ENCODE measurements at places on chromosomes 7 and 10.

DNA sequence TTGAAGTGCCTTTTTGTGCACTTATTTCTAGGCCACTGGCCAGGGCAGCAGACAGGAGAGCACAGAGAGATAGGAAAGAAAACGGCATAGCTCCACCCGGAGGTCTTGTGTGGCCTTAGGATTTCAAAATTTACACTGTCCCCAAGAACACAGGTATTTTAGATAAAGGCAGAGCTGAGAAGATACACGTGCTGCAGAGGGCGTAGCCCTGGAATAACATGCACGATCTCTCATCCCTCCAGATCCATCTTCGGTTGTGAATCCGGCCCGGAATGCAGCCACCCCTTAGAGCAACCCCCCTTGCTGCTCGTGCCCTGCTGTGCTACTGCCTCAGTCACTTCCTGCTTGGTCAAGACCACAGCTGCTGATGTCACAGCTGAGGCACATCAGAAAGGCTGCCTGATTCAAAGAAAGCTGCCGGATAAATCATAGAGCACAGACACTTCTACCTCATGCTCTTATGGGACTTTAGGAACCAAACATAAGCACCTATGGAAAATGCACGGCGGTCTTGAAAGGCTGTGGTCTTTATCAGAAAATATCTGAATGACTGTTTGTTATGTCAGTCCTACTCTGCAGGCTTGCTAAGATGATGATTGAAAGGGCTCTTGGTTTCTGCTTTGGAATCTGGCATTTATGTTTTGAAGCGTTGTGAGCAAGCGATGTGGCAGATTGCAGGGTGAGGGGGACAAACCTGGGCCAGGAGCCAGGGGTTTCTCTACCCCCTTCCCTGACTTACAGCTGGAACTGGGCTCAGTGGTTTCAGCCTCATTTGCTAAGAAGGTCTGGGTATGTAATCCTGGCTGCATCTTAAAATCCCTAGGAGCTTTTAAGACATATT lies 152.0 kb downstream of the SVIL start:
- DNase-seq: no peak

DNA sequence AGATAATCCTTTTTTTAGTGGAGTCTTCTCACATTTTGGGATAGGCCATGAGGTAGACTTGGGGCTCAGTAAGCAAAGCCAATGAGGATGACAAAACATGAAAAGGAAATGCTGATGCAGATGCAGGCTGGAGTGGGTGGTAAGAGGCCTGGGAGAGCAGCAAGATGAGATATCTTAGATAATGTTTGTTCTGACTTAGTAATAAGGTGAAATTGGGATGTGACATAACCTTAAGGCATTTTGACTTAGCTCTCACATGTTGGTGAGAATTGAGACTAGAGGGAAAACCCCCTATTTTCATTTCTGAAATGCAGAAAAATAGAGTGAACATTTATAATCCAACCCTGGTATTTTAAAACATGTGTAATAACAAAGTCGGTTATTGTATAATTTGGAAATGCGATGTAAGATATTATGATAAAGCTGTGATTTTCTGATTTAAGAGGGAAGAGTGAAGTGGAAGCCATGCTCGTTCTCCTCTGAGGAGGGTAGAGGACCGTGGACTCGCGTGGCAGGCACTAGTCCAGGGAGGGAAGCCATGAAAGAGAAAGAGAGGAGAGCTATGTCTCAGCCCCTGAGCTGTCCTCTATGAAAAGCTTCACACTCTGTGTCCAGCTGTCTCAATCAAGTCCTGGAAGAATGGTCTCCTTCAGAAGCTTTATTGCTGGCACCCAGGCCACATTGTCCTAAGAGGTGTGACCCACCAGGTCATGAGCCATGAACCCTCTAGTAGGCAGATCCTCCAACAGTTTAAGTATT lies 57.3 kb downstream of the ST7 start:
- no peak for DNase-seq

GRCh38 chr10:60224066-60224705 lies 165.5 kb downstream of the ANK3 start:
- no peak for DNase-seq

GRCh38 chr10:115417585-115418265 lies 324.6 kb downstream of the ATRNL1 start:
- DNase-seq: no peak

DNA sequence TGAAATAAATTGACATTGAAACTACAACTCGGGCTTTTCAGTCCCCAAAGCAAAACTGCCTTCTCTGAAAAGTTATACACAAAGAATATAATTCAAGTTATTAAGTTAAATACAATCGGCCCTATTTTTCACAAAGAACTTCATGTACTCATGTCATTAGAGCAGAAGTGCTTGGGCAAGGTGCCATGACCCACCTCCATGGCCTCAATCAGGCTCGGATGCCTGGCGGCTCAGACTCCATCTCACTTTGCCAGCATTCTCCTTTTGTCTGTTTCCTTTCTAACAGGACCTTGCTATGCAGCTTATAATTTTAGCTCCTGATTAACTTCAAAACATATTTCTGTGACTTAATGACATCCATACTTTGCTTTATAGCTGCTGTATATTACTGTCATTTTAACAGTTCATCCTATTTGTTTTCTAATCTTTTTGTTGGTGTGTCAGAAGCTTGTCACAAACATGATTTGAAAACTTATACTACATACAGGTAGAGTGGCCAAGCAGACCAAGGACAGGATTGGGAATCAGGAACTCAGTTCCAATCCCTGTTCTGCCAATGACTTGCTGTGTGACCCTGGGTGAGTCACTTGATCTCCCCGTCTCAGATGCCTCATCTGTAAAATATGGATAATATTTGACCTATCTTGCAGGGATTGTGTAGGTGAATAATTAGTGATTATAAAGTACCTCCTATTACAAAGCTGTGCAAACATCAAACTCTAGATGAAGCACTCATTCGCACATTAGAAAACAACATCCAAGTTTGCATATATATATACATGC lies 60.8 kb upstream of the ITGA8 start:
- no peak for DNase-seq

DNA sequence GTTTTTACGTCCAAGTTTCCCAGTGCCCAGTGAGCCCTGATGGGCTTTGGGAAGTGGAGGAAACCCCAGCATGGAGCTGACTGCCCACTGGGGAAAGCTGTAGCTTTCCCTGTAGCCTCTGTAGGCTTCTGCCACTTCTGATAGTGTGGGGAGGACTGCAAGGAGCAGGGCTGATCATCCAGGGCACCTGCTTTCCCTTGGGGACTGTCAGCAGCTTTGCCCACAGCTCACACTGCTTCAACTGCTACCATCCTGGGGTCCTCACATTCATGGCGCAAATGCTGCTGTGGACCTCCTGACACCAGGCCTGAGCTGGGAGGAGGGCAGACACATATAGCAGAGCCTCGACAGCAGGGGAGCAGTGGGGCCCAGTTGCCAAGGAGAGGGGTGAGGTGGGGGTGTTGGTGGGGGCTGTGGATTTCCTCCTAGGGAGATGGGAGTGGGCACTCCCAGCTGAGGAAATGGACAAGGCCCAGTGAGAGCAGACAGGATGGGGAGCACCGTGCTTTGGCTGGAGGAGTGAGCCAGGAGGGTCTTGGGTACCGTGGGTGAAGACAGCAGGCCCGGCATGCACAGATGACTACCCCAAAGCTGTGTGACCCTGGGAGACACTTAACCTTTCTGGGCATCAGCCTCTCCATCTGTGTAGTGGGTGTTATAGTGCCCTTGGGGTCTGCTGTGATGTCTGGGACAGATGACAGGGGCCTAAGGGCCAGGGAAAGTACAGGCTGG lies 16.2 kb downstream of the RAMP3 start:
- no peak for DNase-seq

DNA sequence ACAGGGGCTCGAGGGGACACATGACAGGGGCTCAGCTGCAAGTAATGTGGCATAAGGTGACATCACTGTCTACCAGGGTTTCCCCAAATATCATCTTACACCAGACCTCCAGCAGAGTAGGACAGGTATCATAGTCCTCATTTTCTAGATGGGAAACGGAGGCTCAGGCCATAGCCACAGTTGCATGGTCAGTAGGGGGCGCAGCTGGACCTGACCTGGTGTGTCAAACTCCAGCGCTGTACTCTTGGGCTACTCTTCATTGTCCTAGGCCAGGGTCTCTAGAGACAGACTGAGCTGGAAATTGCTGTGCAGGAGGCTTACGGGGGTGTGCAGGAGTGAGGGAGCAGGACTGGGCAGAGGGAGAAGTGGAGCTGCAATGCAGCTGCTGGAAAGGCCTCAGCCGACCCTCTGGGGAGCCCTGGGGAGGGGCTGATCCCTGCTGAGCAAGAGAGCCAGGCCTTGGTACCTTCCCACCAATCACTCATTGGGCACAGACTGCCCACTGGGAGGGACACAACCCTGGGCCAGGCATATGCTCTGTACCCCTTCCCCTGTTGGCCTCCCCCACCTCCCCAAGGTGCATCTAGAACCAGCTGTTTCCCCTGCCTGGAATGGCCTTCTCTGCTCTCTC lies 89.9 kb downstream of the CDH23 start:
- DNase-seq: no peak

GRCh38 chr10:5195727-5196374 lies 786 bp upstream of the AKR1C4 start:
- no peak for DNase-seq

GRCh38 chr7:67635271-67635670 lies 638.6 kb downstream of the TYW1 start:
- no peak for DNase-seq

DNA sequence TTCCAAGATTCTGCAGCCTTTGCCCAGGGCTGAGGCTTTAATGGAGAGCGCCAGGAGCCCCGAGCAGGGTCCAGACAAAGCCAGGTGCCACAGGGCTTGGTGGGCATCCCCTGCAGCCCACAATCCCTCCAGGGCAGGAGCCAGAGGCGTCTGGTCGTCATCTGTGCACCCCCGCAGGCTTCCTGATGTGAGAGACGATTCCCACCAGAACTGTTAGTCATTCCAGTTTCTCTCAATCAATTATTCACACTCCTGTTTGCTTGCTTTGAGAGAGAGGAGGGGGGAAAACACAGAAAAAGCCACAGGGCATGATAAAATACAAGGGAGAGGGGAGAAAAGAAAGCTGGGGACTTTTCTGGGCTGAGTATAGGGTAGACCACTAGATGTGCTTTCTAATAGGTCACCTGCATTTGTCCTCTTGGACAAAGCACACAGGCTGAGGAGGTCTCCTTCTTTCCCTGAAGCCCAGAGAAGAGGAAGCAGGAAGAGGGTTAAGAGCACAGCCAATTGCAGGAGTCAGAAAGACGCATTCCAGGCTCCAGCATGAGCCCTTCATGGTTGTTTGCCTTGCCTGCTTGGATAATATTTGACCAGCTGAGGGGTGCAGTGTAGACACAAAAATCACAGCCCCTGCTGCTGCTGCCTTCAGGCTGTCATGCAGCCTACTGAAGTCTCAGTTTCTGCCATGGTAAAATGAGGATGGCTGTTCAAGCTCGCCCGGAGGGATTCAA lies 194.4 kb downstream of the PLXNA4 start:
- DNase-seq: no peak

GRCh38 chr7:67758551-67758950 lies 761.9 kb downstream of the TYW1 start:
- no peak for DNase-seq

- DNase-seq: no peak
Measured at GRCh38 chr7:129784783-129785684, 167.7 kb downstream of the UBE2H start.

DNA sequence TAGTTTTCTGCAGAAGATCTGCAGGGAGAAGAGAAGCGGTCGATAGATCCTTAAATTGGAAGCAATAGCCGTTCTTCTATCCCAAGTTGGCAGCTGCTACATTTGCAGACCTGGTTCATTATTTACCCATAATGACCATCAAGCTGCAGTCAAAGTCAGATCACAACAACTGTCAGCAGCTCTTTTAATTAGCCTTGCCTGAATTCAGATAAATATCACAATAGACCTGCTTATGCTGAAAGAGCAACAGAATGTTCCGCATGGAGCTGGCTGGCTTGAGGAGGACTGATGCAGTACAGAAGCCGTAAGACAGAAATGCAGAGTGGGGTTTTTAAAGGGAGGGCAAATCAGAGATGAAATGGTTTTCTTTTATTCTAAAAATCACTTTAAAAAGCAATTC lies 109.4 kb downstream of the HIBADH start:
- DNase-seq: no peak

GRCh38 chr7:129665013-129665401 lies 53.5 kb downstream of the NRF1 start:
- DNase-seq: no peak

- no peak for DNase-seq
Measured at GRCh38 chr10:16662923-16663322, 141.2 kb upstream of the C1QL3 start.

GRCh38 chr7:29369909-29370488 lies 175.4 kb downstream of the CHN2 start:
- no peak for DNase-seq

DNA sequence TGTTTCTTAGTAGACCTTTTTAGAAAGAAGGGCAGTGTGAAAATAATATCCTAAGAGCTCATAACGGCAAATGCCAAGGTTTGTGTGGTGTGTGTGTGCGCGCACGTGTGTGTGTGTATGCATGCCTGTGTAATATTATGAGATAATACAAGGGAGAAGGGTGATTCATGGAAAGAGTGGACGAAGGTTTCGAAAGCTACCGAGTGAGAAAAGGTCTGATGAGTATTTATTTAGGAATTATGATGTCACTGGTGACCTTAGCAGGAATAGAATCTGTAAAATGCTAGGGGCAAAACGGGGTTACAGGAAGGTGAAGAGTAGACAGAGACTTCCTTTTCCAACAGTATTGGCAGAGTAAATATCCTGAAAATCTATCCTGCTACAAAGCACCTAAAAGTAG lies 107.3 kb downstream of the AHR start:
- DNase-seq: no peak

- no peak for DNase-seq
Measured at GRCh38 chr10:102509387-102509786, 5.6 kb downstream of the SUFU start.

DNA sequence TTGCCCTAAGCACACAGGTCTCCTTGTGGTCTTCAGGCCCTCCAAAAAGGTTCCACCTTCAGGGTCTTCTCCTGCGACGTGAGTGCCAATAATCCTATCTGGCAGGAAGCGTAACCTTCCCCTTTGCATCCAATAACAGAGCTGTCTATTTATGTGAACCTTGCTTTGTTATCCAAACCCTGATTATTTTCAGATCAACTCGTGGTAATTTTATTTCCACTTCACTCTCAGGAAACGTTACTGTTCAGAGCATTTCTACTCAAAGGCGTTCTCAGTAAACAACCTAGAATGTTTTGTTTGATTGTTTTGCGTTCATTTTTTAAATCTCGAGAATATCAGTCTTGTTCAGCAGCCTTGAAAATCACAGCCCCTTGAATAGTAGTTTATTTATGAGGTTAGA lies 232.3 kb upstream of the KLF6 start:
- DNase-seq: no peak

GRCh38 chr10:102785818-102786217 lies 42.1 kb downstream of the WBP1L start:
- no peak for DNase-seq

GRCh38 chr7:87735360-87735759 lies 107.2 kb downstream of the RUNDC3B start:
- no peak for DNase-seq

Measured in activated CD4-positive, CD25-positive, alpha-beta regulatory T cell (primary cell).